ENCODE measurements at places on chromosomes 7 and 10. TPM values are rescaled to one million over a fixed set of nuclear protein-coding genes. Genes with fewer than 3 reads are reported as not detected.

Gene NRAP
- total RNA-seq, result not detected

Gene MTPN
- 148 TPM for total RNA-seq

Gene PON1
- not detected for total RNA-seq

Gene GPR146
- total RNA-seq, result 4.4 TPM

Gene PIP
- total RNA-seq, result not detected

Gene VWDE
- not detected for total RNA-seq

Gene SUGCT
- 38.6 TPM for total RNA-seq

Gene DKK1
- total RNA-seq, result 170 TPM

Gene MUC12
- not detected for total RNA-seq

Gene FAM25G
- not detected for total RNA-seq

Gene HPSE2
- total RNA-seq, result not detected

Gene YWHAG
- 205 TPM for total RNA-seq

Gene NEUROG3
- total RNA-seq, result not detected

Gene TMEM196
- total RNA-seq, result not detected

Gene ACBD7
- total RNA-seq, result 0.51 TPM

Gene SLC16A12
- 2.6 TPM for total RNA-seq

Gene ARID5B
- 93.6 TPM for total RNA-seq

Gene HIP1
- 46.6 TPM for total RNA-seq

Gene CRYGN
- not detected for total RNA-seq

Gene HOXA3
- total RNA-seq, result 9.3 TPM

Gene ZC3HAV1
- total RNA-seq, result 33.8 TPM

Gene ENKUR
- 3.2 TPM for total RNA-seq

All from chondrocyte (in vitro differentiated cells).